Fibroblast of skin of back (primary cell): ENCODE measurements at places on chromosomes 5 and 9.

DNA sequence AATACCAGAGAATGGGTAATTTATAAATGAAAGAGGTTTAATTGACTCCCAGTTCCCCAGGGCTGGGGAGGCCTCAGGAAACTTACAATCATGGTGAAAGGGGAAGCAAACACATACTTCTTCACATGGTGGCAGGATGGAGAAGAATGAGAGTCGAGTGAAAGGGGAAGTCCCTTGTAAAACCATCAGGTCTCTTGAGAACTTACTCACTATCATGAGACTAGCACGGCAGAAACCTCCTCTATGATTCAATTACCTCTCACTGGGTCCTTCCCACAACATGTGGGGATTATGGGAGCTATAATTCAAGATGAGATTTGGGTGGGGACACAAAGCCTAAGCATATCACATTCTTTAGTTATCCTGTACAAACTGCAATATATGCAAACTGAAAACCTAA lies 609.4 kb downstream of the MTRR start:
- no peak for DNase-seq

DNA sequence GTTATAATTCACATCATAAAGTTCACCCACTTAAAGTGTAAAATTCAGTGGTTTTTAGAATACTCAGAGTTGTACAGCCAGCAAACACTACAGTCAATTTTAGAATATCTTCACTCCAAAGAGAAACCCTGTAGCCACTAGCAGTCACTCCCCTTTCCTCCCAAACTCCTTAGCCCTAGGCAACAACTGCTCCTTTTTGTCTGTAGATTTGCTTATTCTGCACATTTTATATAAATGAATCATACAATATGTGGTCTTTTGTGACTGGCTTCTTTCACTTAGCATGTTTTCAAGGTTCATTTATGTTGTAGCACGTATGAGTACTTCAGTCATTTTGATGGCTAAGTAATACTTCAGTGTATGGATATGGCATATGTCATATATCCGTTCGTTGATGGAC lies 38.7 kb downstream of the TGFBR1 start:
- DNase-seq = peak; percentile 50

DNA sequence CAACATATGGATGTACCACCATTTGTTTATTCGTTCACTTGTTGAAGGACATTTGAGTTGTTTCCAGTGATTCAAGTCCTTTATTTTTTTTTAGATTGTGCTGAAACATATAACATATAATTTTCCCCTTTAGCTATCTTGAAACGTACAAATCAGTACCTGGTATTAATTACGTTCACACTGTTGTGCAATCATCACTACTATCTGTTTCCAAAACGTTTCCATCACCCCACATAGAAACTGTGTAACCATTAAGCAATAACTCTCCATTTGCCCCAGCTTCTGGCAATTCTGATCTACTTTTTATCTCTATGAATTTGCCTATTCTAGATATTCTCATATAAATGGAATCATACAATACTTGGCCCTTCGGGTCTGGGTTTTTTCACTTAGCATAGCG lies 116.0 kb downstream of the FGF1 start:
- DNase-seq = no peak

- DNase-seq = no peak
Observed at GRCh38 chr5:145465474-145466263, 369.5 kb downstream of the PRELID2 start.

DNA sequence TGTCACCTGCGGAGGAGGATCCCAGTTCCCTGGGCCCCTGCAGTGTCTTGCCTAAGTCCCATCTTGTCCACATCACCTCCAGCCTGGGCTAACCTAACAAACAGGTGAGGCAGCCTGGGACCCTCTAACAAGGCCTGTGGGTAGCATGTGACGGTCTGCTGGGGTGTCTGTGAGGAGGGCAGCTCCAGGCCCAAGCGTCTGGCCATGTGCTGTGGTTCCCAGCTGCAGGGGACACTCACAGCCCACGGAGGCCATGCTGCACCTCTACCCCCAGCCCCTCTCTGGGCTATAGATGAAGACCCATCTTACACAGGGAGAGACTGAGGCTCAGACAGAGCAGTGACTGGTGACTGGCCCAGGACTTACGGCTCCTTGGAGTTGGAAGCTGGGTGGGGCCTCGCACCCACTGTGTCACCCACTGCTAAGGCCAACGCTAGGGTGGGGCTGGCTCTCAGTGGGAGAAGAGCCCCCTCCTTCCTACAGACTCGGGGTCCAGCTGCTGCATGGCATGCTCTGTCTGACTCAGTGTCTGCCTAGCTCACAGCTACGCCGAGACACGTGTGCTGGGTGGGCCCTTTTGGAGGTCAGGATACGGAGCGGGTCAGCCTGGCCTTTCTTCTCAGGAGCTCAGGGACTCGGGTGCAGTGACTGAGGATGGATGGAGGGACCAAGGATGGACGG lies 40.8 kb upstream of the RNF130 start:
- no peak for DNase-seq
